ENCODE measurements at places on chromosomes 7 and 10.
A peak's percentile ranks its signal among the peaks of the same experiment; 100 is the strongest.

DNA sequence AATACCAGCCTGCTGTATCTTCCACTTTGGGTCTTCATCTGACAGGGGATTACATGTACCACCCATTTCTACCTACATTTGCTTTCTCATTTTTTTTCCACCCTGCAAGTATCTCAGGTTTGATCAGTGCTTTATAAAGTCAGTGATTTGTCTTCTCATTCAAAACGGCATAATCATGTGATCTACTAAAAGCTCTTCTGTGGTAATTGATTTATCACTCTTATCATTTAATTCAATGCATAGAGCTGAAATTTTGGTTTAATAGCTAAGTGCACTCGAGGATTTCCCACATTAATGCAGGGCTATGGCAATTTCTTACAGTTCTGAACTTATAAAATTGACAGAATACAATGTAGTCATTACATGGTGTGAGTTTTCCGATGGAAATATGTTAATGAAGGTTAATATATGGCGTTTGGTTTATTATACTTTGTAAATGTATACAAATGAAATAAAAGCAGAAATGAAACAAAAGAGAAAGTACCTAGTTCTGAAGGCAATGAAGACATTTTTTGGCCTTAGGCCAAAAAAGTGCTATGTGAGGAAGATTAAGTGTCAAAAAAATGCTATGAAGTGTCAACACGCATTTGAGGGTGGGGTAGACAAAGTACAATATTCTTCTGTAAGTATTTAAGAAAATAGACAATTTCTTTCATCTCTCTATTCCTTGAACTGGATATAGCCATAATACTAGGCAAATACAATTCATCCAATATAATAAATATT lies 457.3 kb downstream of the ETV1 start:
- DNase-seq = peak; percentile 2

- no peak for DNase-seq
Observed at GRCh38 chr7:158766570-158767281, 62.1 kb upstream of the NCAPG2 start.

DNA sequence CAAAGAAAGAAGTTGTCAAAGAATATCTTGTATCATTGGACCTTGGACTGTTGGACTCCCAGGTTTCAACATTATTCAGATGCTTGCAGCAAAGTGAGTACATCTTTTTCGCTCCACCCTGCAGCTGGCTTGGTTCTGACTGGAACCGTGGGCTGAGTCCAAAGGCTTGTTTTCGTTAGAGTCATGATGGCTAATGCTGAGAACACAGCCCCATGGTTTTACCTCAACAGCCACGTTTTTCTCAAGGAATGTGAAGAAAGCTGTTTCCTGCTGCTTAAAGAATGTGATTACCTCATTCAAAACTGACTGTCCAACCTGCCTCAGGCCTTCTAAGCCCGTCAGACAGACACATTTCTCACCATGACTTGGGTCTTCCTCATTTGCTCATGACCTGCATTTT lies 69.5 kb downstream of the STEAP1B start:
- no peak for DNase-seq

DNA sequence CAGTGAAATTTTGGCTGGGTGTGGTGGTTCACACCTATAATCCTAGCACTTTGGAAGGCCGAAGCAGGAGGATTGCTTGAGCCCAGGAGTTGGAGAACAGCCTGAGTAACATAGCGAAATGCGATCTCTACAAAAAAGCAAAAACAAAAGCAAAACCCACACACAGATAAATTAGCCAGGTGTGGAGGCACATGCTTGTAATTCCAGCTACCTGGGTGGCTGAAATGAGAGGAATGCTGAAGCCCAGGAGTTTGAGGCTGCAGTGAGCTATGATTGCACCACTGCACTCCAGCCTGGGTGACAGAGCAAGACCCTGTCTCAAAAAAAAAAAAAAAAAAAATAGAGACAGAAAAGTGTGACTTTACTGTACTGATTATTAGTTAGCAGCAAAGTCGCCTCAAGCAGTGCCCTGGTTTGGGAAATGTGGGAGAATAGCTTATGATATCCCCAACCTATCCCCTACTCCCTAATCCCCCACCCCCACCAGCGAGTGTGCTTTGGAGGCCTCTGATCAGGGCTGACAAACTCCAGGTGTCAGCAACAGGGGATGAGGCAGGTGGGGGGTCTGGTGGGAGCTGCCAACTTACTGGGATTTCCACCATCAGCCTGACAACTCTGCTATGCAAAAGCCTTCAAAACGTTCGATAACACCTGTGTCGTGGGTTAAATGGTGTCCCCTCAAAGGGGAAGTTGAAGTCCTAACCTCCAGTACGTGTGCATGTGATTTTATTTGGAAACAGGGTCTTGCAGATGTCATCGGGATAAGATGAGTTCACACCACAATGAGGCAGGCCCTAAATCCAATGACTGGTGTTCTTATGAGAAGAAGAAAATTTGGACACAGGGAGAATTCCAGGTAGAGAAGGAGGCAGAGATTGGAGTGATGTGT lies 124.7 kb upstream of the SDK1 start:
- DNase-seq = no peak

- no peak for DNase-seq
Observed at GRCh38 chr10:46014206-46014605, 16.2 kb downstream of the NCOA4 start.
